ENCODE measurements at places on chromosomes 1 and 21.

DNA sequence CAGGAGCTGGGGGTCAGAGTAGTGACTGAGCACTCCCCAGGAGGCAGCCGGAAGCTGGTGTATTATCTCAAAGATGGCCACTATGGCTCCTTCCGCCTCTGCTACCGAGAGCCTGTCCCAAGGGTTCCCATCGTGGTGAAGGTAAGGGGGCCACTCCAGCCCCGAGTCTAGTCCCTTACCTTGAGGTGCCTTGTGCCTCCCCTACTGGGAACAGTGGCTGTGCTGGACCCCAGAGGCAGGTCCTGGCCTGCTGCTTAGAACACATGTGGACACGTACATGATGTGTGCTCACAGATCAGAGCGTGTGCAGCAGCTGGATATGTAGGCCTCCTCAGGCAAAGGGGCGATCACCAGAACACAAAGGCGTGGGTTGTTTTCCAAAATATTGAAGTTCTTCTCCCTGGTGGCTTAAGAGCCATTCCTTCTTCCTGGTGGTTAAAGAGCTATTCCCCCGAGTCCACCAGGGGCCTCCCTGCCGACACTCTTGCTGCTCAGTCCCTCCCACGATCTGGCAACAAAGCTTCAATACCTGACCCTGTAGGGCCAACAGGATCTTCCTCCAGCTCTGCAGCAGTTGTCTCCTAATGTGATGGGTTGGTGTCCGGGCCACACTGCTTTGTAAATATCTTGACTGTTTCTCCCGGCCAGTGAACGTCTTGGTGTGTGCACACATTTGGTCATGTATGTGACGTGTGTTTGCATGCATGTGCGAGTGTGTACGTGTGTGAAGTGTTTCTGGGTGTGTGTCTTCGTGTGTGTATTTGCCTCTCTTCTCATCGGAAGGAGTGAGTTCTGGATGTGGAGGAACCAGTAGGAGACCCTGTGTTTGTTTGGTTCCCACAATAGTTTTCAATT, 68.4 kb upstream of the TINAGL1 start:
- DNase-seq, result no peak

DNA sequence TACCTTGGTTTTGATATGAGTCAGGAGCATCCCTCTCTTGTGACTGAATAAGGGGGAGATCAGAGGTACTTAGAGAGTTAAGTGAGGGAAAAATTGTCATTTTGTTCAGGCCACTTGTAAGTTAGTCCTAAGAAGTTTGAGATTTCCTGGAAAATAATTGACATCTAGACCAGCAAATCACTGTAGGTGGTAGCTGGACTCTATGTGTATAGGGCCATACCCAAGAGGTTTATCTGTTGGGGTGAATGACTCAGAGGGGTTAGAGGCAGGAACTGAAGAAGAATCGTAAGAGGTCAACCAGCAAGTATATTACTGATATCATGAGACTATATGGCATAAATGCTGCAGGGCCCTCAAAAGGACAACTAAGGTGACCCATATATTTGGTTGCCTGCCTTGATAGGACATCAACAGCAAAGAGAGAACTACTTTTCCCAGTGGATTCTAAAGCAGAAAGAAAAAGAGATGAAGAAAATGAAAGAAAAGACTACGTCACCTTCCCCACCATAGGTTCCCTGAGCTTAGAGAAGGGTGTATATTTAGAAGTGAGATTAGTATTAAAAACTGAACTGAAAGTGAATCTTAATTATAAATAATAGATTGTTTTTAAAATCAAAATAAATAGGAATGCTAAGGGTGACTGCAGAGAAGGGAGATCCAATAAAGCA, 8.0 kb upstream of the RNPC3 start:
- DNase-seq, result no peak

- DNase-seq, result no peak
These were observed 54.0 kb downstream of the APP start for GRCh38 chr21:26116456-26117011.

DNA sequence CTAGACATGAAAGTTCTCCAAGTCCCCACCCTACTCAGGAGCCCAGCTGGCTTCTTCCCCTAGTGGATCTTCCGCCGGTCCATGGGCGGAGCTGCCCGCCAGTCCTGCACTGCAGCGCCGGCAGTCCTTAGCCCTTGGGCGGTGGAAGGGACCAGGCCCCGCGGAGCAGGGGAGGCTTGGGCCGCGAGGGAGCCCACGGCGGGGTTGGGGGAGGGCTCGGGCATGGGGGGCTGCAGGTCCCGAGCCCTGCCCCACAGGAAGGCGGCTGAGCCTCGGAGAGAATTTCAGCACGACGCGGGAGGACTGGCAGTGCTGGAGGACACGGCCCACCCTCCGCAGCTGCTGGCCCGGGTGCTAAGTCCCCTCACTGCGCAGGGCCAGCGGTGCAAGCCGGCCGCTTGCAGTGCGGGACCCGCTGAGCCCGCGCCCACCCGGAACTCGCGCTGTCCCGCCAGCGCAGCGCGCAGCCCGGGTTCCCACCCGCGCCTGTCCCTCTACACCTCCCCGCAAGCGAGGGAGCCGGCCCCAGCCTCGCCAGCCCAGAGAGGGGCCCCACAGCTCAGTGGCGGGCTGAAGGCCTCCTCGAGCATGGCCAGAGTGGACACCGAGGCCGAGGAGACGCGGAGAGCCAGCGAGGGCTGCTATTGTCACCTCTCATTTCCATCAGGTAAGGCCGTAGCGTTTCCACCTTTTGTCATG, 1398.6 kb downstream of the MRPL39 start:
- DNase-seq, result no peak

GRCh38 chr1:181429462-181429861, 53.9 kb upstream of the CACNA1E start:
- no peak for DNase-seq

DNA sequence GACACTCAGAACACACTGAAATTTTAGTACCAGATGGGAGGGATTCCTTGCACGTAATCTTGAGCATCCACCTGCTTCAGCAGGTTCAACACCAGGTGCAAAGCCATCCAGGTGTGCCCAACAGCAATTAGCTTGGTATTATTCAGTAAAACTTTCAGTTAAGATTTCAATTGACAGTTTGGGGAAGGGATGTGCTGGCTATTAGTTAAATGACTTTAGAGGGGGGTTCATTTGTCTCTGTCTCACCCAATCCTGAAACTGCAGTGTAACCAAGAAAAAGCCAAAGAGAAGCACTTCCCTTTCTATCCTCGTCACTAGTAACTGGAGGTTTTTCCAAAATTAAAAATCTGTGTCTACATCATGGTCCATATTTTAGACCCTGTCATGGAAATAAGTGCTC, 90.9 kb downstream of the PIK3R3 start:
- no peak for DNase-seq

- no peak for DNase-seq
These were observed 2.7 kb downstream of the DHRS3 start for GRCh38 chr1:12615159-12615864.

DNA sequence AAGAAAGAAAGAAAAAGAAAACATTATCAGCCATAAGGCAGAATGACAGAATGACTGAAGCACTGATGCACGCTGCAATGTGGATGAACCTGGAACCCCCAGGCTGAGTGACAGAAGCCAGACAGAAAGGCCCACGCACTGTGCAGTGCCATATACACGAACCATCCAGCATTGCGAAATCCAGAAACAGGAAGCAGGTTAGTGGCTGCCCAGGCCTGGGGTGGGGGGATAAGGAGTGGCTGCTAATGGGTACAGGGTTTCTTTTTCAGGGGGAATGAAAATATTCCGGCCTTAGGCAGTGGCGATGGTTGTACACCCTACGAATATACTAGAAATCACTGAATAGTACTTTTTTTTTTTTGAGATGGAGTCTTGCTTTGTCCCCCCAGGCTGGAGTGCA, 57.0 kb downstream of the CHD5 start:
- peak; percentile 15 for DNase-seq

DNA sequence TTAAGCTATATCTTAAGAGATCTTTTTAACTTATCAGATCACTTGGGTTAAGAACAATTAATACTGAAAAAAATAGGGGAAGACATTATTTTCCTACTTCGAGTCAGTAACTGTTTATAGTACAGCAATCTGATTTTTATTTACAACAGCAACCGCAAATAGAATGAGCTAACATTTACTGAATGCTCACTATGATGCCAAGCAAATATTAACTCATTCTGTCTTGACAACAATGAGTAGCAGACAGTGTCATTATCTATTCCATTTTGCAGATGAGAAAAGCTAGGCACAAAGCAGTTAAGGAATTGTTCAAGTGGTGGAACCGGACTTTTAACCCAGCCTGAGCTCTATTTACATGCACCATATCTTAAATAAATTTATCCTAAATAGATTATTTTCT, 273.7 kb downstream of the NTNG1 start:
- DNase-seq, result no peak

GRCh38 chr1:218665221-218665620, 320.1 kb downstream of the TGFB2 start:
- no peak for DNase-seq

- no peak for DNase-seq
These were observed 20.5 kb upstream of the ZNF496 start for GRCh38 chr1:247352175-247352574.

DNA sequence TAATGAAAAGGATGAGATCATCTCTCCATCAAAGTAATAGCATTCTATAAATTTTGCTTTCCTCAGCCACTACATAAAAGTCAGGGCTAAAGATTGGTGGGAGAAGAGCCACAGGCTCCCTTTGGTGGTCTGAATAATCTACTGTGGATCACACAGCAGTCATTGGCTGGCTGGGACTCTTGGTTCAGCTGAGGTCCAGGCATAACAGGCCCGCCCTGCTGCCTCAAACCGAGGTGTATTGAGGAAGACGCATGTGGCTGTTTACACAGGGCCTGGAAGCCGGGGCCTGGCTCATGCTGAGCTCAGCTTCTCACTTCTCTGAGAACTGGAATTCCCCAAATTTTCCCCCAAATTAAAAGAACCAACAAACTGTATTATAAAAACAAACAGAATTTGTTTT, 139.2 kb downstream of the PTPRC start:
- DNase-seq, result no peak

- DNase-seq, result no peak
These were observed 19.0 kb downstream of the BCAR3 start for GRCh38 chr1:93662481-93663207.

DNA sequence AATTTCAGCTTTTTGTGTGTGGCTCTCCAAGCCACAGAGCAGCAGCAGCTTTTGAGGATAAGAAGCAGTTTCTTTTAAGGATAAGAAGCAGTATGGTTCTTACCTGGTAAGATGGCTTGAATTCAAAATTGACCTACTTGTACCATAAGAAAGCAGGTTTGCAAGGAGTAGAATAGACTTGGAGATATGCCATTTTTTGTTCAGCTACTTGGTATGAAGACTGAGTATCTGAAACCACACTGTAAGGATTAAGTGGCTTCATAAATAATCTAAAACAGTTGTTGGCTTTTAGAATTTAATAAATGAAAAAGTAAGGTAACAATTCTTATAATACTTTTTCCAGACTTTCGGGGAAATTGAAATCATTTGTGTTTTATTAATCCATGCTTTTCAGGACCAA, 74.2 kb downstream of the ATF6 start:
- no peak for DNase-seq

DNA sequence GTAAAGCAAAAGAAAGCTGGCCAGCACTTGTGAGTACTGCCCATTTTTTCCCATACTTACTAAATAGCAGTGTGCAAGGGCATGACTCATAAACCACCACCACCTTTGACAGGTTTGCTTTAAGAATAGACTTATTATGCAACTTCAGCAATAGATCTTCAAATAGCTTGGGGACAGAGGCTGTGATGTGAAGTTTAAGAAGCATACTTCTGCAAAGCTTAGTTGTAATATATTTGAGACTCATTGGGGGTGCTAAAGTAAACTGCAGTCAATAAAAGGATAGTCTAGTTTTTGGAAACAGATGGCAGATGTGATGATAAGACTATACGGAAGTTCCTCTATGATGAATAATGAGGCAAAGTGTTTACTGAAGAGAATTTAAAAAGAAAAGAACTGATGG, 210.0 kb downstream of the PLA2G4A start:
- DNase-seq, result no peak

Measured in CD4-positive, alpha-beta T cell treated with Interferon alpha-2 for 1 hour (primary cell).